ENCODE measurements at places on chromosomes 1 and 21.

DNA sequence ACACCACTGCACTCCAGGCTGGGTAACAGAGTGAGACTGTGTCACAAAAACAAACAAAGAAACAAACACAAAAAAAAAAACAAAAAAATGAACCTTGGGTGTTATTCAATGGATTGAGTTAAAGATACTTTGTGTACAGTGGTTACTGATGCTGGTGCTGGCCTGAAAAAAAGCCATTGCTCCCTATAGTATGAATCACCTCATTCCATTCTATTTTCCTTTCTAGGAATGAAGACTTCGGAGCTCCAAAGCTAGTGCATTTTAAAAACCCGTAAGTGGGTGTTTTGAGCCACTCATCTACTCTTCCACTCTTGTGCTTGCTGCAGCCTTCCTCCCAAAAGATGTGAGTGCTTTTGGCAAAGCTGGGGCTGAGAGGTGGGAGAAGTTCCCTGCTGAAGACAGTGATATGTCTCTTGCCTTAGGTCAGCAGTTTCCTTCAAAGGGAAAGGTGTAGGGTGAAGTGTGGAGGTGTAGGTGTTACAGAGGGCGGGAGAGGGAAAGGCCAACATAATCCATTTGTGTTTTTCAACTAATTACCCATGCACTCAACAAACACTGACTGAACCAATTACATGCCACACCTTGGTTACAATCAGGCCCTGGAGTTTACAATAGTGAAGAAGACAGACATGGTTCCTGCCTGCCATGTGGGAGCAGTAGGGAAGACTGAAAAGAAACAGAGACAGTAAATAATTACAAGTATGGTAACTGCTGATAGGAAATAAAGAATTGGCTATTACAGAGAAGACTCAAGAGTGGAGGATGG is 55.0 kb upstream of the SERBP1 start:
- DNase-seq, result no peak

GRCh38 chr1:213327017-213327667 is 276.1 kb downstream of the RPS6KC1 start:
- no peak for DNase-seq

DNA sequence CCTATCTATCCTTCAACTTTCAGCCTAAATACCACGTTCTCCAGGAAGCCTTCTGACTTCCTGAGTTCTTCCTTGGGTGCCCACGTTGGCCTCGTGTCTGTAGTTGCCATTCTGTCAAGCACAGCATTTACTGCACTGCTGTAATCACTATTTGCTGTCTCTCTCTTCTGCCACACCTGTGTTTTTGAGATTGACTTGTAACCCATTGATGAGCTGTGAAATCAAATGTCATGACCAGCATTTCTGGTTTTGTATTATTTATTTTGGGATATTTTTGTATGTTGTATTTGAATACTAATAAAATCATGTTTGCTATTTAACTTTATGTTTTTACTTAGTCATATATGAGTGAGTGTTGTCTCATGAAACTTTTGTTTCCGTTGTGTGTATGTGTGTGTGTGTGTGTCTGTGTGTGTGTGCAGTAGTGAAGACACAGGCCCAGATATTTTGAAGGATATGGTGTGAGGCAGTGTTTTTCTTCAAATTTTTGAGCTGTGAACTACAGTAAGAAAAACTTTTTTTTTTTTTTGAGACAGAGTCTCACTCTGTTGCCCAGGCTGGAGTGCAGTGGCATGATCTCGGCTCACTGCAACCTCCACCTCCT is 126.2 kb upstream of the SERBP1 start:
- DNase-seq, result no peak

DNA sequence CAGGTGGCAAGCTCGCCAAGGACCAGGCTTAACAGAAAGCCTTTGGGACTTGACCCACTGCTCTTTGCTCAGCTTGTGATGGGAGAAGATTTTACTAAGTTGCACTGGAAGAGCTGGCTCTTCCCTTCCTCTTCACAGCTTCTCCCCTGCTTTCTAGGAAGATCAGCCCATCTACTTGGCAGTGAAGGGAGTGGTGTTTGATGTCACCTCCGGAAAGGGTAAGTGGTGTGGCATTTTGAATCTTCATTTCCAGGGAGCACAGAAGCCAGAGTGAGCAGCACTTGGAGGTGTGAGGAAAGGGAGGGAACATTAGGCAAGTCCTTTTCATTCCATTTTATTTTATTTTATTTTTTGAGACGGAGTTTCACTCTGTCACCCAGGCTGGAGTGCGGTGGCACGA is 9.7 kb downstream of the NENF start:
- DNase-seq, result no peak

DNA sequence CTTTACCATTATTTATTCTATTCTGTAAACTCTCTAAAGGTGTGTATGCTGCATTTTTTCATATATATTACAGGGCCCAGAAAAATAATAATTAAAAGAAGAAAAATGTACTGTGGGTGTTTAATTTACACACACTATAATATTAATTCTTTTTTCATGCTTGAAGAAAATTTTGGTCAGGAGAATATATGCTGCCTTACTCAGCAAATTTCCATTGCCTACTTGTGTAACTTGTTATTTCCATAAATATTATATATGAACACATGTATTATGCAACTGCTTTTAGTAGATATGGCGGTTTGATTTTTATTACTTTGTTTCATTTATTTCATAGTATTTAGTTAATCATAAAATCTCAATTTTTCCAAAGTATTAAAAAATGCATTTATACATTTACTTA is 46.4 kb upstream of the SERPINC1 start:
- no peak for DNase-seq

- DNase-seq, result no peak
Observed at GRCh38 chr1:75472971-75473603, 137.8 kb downstream of the SLC44A5 start.

DNA sequence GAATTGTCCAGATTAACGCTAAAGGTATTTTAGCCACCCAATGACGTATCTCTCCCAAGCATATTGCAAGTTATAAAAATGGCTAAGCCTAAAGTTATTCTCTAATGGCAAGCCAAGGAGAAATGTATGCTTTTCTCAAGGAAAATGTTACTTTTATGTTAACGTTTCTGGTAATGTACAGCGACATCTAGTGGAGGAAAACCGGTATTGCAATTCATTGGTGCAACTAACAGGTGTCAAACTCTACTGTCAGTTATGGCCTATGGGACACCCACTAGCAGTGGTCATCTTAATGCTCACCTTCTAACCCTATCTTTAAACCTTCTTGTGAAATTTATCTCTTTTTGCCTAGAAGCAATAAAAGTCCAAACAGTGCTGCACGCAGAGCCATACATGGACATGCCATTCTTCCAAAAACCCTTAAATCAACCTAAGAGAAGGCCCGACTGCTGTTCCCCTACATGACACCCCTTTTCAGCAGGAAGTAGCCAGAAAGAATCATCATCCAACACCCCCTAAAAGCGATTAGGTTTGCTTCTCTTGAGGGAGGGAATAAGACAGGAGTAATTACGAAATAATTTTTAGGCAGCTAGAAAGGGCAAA is 68.7 kb upstream of the LRIF1 start:
- peak; percentile 21 for DNase-seq

- no peak for DNase-seq
Observed at GRCh38 chr1:234139966-234140365, 233.3 kb upstream of the COA6 start.

GRCh38 chr1:6822530-6823359 is 37.5 kb downstream of the CAMTA1 start:
- no peak for DNase-seq

DNA sequence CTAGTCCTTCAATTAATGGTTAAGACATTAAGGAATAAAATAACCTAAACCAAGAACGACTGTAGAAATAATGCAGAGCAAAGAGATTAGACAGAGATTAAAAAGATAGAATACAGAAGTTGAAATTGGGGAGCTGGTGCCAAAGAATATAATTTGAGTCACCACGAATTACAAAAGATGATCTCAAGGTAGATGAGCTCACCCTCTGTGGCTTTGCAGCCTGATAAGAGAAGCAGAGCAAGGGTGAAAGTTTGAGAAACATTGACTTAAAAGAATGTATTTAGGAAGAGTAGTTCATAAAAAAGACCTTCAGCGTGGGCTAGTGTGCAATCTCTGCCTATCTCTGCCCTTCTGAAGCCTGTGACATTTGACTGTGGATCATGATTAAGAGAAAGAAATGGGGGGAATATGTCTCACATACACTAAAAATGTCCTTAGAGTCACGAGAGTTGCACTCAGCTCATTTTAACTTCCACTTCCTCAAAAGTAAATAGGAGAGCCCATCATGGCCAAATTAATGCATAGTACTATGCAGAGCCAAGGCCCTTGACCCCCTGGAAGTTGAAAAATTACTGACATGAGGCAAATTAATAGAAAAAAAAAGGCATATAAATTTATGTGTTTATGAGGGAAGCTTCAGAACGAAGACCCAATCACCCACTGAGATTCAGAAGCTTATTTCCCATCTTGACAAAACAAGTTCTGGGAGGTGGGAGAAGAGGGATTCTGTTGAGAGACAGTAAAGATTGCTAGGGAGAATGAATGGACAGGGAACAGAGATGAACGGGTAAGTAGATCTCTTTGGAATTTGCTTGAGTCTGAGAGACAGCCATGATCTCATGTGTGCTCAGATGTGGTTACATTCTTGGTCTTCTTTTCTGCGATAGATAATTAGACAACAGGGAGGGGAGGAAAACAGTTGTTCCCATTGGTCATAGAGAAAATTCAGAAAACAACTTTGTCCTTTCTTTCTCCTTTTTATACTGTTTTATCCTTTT is 395.4 kb upstream of the LRRC7 start:
- no peak for DNase-seq

DNA sequence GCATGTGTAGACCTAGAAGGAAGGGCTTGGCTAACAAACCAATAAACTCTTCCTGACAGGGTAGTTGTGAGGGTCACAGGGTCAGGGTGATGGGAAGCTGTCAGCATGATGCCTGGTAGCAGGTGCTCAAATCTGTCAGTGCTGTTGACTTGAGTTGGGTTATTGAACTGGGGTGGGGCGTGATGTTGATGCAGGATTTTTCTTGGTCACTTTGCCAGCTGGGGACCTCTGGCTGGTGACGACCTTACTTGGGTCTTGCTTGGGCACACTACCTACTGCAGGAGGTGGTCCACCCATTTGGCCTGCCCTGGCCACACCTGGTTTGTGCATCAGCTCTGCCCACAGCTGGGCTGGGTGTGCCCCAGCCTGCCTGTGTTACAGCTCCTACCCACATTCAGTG is 624.4 kb downstream of the PTPRU start:
- DNase-seq, result no peak

- DNase-seq, result no peak
Observed at GRCh38 chr1:56255516-56256152, 323.7 kb downstream of the PLPP3 start.

DNA sequence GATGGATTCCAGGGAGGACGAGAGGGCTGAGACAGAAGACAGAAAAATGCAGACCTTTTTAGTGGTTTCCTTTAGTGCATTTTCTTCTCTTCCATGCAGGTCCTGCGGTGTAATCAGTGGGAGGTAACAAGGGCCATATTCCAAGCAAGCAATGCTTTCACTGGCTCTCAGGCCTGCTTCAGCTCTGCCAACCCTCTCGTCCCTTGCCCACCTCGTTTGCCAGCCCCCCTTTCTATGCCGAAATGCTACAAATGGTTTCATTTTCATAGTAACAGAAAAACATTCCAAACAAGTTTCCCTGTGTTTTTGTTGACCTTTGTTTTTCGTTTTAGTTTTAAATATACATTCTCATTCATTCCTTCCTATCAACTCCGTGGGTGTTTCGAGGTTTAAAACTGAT is 443.1 kb downstream of the TTLL7 start:
- no peak for DNase-seq

- no peak for DNase-seq
Observed at GRCh38 chr1:165512816-165513215, 31.0 kb upstream of the LRRC52 start.

GRCh38 chr1:235112297-235113182 is 16.1 kb downstream of the TOMM20 start:
- no peak for DNase-seq

GRCh38 chr1:118788463-118788862 is 199.7 kb downstream of the TBX15 start:
- DNase-seq, result no peak

DNA sequence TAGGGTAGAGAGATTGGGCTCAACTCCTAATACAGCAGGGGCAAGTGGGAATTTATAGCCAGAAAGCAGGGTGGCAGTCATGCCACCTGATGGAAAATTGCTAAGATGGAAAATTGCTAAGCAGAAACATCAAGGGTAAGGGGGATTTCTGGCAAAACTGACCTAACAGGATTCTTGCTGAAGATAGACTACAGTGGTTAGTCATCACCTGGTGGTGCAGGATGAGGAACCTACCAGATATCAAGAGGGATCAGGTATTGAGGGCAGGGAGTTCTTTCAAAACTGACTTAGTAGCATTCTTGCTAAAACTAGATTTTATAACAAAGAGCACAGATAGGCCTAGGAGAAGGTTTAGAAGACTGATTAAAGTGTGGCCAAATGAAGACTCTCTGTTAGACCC is 292.9 kb downstream of the PLPP3 start:
- DNase-seq, result no peak

- peak; percentile 7 for DNase-seq
Observed at GRCh38 chr1:234230414-234230862, 142.8 kb upstream of the COA6 start.

- no peak for DNase-seq
Observed at GRCh38 chr1:59948990-59949389, 22.4 kb upstream of the CYP2J2 start.

DNA sequence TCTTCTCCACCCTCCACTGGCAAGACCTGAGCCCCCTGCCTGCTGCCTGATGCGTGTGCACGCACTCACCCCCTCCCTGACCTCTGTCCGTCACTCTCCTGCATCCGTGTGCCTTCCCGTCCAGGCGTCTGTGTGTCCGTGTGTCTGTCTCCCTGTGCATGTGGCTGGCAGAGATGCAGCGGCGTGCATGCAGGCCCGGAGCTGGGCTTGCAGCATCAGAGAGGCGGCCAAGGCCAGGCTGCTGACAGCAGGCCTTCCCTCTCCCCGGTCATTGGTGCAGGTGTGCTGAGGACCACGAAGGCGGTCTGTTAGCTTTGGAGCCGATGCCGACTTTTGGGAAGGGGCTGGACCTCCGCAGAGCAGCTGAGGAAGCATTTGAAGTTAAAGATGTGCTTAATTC is 22.8 kb upstream of the ARHGEF16 start:
- DNase-seq, result no peak

- no peak for DNase-seq
Observed at GRCh38 chr1:228753287-228753686, 18.0 kb downstream of the RHOU start.

DNA sequence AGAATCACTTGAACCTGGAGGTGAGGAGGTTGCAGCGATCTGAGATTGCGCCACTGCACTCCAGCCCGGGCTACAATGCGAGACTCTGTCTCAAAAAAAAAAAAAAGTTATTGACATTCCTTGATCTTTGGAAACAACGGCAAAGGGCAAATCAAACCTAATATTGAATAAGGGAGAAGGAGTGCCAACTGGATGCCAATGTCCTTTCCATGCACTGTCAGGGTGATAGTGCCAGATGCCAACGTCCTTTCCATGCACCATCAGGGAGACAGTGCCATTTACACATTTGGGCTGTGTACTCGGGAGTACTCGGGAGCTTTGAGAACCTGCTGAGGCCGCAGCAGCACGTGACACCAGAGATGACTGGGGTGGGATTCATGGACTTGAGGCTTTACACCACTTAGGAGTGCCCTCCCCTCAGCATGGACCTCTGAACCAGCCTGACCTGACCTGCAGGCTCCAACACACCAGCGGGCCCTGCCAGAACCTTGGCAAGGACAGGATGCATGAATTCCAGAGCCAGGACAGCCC is 34.5 kb upstream of the SOD1 start:
- no peak for DNase-seq

Measured in CD4-positive, alpha-beta T cell treated with Interferon alpha-2 for 1 hour (primary cell).